NCI-H774 (cell line): ENCODE measurements at places on chromosomes 5 and 9.
A peak's percentile ranks its signal among the peaks of the same experiment; 100 is the strongest.

GRCh38 chr5:60546207-60546606, 153.8 kb downstream of the DEPDC1B start:
- DNase-seq, result no peak

- DNase-seq, result no peak
These were observed 8.8 kb downstream of the ARPC5L start for GRCh38 chr9:124870723-124871122.

DNA sequence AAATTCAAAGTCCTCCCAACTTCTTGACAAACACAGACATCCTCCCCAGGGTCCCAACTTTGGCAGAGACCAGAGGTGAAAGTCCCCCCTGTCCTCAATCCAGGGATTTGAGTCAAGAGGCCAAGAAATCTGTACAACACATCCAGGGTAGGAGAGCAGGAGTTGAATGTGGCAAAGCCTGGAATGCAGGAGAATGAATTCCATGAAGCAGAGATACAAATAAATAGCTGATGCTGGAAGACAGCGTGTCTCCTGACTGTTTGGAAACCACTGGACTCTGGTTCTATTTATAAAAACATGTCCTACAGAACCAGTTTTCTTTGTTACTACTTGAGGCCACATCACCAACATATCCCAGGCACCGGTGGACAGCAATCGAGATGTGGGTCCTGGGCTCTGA, 43.7 kb upstream of the SLIT3 start:
- DNase-seq, result no peak

DNA sequence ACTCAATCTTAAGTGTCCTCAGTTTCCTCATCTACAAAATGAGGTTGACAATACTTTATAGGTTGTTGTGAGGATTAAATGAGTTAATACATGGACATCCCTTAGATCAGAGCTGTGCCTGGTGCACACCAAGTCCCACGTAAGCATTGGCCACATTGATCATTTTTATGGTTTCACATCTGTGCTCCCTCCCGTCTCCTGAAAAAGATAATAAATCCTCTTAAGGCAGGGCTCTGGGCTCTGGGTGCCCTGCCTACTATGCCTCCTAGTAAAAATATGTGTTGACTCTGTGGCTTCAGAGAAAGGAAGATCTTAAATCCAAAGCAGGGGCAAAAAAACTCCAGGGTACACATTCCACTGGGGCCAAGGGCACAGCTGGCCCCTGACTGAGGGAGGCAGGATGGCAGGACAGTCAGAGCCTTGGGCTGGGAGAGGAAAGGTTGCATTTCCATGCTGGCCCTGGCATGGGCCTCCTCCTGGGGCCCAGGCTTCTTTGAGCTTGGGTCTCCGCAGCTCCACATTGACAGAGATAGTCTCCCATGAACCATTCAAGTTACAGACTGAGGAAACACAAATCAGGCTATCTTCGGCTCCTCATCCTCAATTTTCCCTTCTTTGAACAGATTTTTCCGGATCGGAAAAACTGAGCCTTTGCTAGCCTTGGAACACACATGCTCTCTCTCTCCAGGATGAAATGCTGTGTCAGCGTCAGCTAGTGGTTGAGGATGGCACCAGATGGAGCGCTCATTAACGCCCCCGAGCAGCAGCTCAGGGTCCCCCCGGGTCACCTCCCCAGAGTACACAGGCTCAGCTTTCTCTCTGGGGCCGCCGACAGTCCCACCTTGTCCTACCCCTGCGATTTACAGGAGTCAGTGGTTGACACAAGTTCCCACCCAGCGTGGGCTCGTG, 22.4 kb upstream of the KIF12 start:
- no peak for DNase-seq

DNA sequence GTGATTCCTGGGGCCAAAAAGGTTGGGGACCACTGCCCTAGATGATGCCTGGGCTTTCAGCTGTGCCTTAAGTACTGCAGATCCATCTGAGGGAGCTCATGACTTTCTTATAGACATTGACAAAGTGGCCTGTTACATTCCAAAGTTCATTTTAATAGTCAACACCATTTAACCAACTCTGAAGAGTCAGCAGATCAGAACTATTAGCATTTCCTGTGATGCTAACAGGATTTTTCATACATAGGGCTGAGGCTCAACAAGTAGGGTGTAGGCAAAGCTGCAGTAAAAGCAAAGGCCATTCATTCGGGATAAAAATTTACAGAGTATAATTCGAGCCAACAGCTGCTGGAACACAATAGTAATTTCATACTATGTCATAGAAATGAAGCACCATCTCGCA, 105.4 kb downstream of the LPAR1 start:
- no peak for DNase-seq

DNA sequence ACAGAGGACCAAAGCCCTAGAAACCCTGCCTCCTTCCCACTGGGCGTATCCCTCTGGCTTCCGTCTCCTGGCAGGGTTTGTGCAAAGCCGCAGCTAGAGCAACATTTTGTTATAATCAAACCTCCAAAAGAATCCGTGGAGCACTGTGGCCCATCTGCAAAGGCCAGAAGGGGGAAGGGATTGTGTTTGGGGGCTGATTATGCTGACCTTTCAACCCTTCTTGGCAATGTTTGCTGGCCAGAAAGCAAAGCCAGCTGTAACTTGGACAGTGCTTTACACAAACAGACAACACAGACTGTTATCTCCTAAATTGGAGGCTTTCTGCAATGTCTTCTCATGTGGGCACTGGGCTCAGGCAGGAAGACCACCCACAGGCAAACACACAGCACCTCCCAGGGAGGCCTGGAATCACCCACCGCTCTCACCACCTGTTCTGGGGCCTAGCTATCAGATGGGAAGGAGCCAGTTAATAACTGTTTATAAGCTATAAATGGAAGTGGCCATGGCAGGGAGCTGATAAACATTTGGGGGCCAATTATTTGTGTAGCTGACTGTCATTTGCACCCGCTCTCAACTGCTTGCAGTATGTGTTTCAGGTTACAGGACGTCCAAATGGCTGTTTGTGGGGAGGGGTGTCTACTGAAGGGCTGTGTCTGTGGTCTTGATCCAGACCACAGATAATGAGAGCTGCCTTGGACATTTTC, 121.6 kb upstream of the ERCC6L2 start:
- no peak for DNase-seq

DNA sequence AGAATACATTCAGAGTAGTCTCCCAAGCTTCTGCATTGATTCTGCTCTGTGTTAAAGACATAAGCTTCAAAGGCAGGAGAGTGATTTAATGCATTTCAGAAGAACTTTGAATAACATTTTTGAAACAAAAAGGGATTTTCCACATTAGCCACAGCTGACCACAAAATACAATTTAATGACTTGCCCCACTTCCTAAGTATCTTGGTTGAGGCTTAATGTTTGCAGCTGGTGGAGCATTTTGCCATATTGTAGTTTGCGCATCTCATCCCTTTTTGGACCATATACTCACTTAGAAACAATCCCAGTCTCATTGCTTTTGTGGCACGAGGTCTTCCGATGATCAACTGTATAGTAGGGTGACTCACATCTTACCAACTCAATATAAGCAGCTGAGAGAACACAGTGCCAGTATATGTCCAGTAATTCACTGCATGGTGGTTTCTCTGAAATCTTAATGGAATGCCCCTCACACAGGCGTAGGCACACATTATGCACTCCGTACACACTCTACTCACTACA, 455.8 kb upstream of the PTGER4 start:
- no peak for DNase-seq

- DNase-seq, result no peak
These were observed 305.9 kb downstream of the CYLC2 start for GRCh38 chr9:103301051-103301450.

GRCh38 chr9:129330711-129331492, 152.8 kb upstream of the IER5L start:
- DNase-seq, result no peak

- DNase-seq, result peak; percentile 12
These were observed 117.2 kb downstream of the INVS start for GRCh38 chr9:100216178-100216787.

DNA sequence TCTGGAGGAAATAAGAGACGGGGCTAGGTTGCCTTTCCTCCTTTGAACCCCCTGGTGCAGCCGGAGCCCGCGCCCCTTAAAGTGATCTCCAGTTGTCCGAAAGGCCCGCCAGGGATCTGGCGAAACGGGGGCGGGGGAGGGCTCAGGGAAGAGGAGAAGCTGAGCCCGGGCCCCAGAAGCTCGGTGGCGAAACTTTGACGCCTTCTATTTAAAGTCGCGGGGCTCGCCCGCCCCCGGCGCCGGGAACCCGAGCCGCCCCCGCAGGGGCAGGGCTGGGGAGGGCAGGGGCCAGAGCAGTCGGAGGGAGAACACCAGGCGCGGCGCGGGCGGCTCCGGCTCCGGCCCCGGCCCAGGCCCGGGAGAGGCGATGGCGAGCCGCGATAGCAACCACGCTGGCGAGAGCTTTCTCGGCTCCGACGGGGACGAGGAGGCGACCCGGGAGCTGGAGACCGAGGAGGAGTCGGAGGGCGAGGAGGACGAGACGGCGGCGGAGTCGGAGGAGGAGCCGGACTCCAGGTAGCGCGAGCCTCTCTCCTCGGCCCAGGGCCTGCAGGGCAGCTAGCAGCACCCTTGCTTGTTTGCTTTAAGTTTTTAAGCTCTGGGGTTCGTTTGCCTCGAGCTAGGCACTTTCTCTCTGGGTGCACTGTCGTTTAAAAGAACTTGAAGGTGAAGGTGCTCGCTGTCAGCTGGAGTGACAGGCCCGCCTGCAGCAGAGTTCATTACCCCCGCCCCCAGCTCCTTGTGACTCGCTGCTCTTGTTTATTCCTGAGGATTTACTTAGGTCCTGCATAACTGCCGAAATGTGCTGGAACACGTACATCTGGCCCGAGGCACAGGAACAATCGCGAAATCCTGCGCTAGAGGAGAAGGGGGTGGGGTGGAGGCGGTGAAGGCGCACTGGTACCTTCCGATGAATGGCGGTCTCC, at the start of gene CMYA5:
CMYA5 (plus strand) TSS at position 296 of the 926 bp plus-strand sequence; CDS start at position 368, 72 bp downstream.
- DNase-seq, result no peak

GRCh38 chr5:158116965-158117364, 258.0 kb upstream of the CLINT1 start:
- DNase-seq, result no peak

DNA sequence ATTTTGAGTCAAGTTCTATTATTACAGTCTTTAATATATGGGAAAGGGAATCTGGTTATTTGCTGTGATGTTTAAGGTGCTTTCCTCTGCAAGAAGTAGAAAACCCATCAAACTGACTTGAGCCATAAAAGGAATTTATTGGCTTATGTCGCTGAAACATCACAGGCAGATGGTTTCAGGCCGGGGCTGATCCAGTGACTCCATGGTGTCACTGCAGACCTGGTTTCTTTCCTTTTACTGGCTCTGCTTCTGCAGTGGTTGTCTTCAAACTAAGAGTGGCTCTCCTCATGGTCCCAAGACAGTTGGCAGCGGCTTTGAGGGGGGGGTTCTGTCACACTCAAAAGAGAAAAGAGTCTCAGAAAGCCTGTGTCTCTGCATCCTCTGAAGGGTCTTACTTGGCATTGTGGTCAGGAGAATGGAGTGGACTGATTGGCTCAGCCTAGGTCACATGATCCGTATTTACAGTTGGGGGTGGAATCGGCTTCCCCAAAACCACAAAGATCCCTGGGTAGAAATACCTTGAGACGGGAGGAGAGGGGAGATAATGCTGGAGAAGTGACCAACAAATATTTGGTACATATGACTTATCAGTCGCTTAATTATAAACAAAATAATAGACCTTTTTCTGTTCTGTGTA, 106.3 kb downstream of the DAPK1 start:
- no peak for DNase-seq

- DNase-seq, result no peak
These were observed 5.3 kb upstream of the BARHL1 start for GRCh38 chr9:132577119-132577518.

DNA sequence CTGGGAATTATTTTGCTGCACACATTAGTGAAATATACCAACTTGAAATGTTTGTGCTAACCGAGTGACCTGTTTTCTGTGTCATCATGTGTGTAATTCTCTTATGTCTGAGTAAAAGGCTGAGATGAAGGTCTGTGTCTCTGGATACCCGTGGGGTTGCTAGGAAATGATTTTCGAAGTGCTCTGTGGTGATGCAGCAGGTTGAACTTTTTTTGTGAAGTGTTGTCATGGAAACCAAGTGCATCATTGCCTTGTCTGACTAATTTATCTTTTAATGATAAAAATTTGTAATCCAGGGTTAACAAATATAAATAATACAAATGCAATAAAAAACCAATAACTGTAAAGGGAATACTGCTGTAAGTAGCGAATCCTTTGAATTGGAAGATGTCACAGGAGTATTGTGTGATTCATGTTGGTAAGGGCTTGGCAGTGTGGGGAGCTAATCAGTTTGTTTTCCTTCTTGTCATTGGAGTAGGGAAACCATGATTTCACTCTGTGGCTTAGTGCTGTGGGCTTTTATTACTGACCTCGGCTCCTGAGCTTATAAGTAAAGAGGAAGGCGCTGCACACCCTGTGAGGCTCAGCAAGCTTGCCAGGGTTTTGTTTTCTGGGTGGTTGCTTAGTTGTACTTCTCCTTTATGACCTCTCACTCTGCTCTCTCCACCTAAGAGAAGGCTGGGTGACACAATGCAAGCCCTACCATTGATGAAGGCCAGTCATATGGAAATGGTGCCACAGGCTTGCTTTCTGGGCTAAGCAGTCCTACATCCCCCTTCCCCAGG, 22.3 kb downstream of the PDE8B start:
- DNase-seq, result no peak

GRCh38 chr5:96350678-96351077, 82.4 kb downstream of the PCSK1 start:
- DNase-seq, result no peak

- no peak for DNase-seq
These were observed 336.1 kb upstream of the SLC30A5 start for GRCh38 chr5:68757626-68758212.

GRCh38 chr5:13358342-13358741, 586.1 kb downstream of the DNAH5 start:
- no peak for DNase-seq

- no peak for DNase-seq
These were observed 62.1 kb upstream of the TMC1 start for GRCh38 chr9:72459308-72459707.

GRCh38 chr5:94431696-94432095, 186.7 kb downstream of the KIAA0825 start:
- DNase-seq, result no peak

- DNase-seq, result no peak
These were observed 648.6 kb upstream of the SGCD start for GRCh38 chr5:155678371-155678770.

DNA sequence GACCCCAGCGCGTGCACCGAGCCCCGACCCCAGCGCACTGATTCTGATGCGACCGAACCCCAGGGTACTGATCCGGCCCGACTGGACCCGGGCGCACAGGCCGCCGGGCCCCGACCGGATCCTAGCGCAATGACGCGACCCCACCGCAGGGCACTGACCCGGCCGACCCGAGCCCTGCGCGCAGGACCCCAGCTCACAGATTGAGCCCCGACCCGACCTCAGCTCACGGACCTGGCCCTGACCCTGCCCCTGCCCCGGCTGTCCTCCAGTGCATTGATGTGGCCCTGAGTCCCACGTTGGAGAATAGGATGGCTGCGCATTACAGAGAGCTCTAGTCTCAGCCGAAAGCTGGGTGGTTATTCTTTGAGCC, 438 bp downstream of the TRIP13 start:
- no peak for DNase-seq
